Stromal cell of bone marrow (primary cell): ENCODE measurements at places on chromosomes 16 and 17.

GRCh38 chr16:75193265-75193650, 13.7 kb downstream of the CTRB2 start:
- no peak for DNase-seq

GRCh38 chr17:55120651-55121050, 144.1 kb upstream of the HLF start:
- no peak for DNase-seq

DNA sequence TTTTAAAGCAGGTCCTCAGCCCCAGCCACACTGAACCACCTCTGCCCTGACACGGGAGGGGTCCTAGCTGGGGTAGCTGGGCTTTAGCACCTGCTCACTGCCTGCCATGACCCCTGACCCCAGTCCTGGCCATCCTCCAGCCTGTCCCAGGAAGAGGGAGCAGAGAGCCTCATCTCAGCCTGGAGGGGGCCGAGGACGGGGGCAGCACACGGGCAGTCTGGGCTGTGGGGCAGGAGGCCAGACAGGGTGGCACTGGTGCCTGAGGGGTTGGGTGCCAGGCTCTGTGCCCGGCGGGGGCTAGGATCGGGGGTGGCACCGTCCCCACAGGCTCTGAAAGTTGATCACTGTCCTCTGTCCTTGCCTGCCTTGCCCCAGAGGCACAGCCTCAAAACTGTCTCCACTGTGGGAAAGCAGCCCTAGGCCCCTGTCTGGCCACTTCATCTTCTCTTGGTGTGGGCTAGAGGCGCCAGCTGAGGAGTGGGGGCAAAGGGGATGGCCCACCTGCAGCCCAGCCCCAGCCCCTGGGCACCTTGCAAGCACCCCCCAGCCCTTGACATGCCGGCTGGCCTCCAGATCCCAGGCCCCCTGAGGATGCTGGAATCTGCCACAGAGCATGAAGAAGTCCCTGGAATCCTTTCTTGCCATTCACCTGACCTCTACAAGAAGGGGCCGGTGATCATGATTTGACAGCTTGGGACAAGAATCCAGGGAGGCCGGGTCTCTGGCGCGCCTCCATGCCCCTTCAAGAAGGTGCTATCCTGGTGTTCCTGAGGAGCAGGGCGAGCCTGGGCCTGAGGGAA, 15.7 kb downstream of the ENDOV start:
- DNase-seq = no peak

GRCh38 chr17:28719021-28719433, 758 bp upstream of the RPL23A start:
- no peak for DNase-seq

GRCh38 chr17:32292094-32292493, 26.5 kb downstream of the RHBDL3 start:
- DNase-seq = no peak

- peak; percentile 83 for DNase-seq
Measured at GRCh38 chr16:66273644-66274334, 92.7 kb upstream of the CDH5 start.

GRCh38 chr16:69845181-69845580, 83.0 kb downstream of the WWP2 start:
- DNase-seq = no peak

DNA sequence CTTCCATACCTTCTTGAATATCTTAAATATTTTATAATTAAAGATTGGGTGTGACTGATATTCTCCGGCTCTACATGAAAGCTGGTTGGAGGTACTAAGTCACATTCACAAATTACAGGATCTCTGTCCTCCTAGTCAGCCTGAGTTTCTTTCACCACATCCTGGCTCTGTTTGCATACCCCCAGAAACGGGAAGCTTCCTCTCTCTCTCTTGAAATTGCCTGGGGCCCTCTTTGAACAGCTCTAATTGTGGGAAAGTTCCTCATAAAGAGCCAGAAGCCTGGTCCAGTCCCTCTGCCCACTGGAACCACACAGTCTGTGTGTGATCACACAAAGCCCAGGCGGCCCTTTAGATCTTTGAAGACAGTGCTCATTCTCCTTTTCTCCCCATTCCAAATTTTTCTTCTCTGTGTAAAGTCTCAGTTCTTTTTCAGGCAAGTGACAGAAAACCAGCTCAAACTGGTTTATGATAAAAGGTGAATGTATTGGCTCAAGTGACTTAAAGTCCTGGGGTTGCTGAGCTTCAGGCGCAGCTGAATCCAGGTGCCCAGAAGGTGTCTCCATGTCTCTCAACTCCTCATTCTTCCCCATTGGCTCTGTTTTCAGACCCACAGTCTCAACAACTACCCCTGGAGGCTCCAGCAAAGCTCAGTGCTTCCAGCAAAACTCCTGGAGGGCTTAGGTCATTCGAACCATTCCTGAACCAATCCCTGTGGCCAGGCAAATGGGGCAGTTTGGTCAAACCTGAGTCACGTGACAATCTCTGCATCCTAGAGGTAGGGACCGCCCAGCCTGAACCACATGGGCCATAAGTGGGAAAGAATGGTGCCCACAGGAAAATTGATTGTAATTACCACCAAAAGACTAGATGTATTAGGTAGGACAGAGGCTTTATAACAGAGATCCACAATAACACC, 8.5 kb upstream of the RAI1 start:
- DNase-seq = no peak

GRCh38 chr17:50028736-50029120, 27.2 kb upstream of the ITGA3 start:
- no peak for DNase-seq

- DNase-seq = no peak
Measured at GRCh38 chr16:1416521-1416941, 2.0 kb upstream of the UNKL start.

DNA sequence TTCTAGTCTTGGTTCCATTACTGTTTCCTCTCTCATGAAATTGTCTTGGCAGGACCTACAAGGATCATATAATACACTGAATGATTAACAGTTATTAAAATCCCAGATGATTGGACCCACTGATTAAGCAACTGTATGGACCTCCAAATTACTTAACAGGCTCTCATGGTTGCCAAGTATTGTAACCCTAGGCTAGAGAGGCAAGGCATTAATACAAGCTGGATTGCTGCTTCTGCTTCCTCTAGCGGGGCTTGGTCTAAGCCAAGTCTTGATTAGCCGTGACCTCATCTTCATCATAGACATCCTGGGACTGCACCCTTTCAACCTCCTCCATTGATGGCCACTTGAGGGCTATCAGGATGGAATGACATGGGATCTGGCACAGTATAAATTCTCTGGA, 46.9 kb downstream of the SYCE1L start:
- DNase-seq = no peak

DNA sequence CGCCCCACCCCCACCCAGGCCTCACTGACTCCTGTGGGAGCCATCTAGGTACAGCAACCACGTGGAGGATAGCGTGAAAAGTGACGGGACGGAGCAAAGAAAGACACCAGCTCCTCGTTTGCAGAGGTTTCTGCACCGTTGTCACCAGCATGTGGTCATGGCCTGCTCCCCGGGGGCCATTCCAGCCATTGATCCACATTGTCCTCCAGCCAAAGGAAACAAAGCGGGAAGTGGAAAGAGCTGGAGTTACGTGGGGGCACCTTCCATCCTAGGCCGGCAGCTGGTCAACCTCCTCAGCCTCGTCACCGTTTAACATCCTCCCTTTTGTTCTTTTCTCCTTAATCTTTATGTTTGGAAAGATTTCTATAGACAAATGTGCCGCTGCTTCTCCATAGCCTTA, 153.7 kb downstream of the RPTOR start:
- no peak for DNase-seq

- peak; percentile 85 for DNase-seq
Measured at GRCh38 chr16:25151996-25152395, 40.5 kb downstream of the LCMT1 start.

DNA sequence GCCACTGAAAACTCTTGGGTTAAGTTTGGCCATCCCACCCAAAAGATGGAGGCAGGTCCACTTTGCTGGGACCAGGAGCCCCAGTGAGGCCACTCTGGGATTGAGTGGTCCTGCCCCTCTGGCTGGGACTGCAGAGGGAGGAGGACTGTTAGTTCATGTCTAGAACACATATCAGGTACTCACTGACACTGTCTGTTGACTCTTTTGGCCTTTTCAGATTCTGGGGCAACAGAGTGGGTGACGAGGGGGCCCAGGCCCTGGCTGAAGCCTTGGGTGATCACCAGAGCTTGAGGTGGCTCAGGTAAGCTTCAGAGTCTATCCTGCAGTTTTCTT, 19.5 kb upstream of the CYLD start:
- no peak for DNase-seq

GRCh38 chr17:71252436-71252835, 868.4 kb upstream of the SOX9 start:
- no peak for DNase-seq

DNA sequence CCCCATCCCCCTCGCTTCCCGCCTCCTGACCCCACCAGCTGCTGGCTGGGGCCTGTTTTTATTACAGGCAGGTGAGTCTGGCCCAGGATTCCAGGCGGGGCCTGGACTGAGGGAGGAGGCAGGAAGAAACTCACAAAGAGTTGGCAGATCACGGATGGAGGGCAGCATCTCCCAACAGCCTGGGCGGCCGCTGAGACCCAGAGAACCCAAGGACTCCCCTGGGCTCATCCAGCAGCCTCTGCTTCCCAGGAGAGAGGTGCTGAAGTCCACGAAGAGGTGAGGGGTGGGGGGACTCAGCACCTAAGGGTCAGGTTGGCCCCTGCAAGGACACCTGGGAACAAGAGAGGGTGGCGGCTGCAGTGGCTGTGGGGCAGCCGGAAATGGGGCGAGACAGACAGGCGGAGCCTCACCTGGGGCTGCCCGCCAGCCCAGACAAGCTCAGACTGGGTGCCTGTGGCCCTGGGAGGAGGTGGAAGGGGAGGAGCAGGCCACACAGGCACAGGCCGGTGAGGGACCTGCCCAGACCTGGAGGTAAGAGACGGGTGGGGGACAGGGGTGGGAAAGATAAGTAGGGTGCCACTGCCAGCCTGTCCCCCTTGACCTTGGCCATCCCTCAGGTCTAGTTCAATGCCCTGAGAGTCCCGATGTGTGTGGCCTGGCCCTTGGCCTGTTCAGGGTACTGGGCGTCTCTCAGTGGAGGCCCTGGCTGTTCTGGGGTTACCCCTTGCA, 8.7 kb upstream of the ADGRG1 start:
- no peak for DNase-seq

DNA sequence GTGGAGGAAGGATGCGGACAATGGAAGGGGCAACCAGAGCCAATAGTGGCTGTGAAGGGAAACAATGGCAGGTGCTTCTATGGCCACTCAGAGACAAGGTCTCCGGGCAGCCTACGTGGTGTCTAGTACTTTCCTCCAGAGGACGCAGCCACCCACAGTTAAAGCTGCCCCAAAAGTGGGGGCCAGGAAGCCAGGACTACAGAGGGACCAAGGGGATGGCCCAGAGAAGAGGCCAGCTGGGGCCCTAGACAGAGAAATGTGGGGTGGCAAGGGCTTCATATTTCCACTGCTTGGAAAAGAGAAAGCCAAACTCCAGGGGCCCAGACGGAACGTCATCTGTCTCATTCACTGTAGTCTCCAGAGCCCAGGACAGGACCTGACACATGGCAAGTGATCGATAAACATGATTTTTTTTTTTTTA, 837 bp upstream of the PER1 start:
- DNase-seq = no peak

- DNase-seq = no peak
Measured at GRCh38 chr16:81310045-81310644, 4.6 kb upstream of the GAN start.

DNA sequence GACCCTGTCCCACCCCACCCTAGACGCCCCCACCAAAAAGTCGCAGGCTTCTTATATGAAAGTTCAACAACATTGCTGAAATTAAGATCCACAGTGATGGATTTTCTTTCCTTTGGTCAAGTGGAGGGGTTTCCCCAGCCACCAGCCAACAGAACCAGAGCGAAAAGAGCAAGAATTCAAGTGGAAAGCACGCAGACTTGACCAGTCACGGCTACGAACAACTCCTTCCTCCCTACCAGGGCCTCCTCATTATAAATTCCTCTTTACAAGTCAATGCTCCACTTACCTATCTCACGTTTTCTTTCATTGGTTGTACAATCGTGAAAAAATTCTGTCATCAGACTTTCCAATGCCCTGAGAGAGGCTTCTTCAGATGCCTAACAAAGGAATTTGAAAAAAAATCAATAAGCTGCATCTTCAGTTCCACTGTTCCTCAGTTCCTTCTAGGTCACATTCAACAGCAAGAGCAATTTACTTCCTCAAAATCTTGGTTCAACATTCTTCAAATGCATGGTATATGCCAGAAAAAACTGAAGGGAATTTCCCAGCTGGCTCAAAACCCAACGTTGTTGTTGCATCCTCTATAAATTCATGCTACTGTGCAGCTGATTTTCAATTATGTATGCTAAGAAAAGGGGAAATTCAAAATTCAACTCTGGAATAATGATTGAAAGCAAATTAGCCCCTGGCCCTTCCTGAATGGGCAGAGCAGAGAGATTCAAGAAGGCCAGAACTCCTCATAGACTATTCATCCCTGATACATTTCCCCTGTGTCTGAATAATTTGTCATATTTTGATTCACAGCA, 30.9 kb downstream of the XPO6 start:
- no peak for DNase-seq

GRCh38 chr16:12504312-12504711, 299.4 kb downstream of the CPPED1 start:
- DNase-seq = no peak

- no peak for DNase-seq
Measured at GRCh38 chr17:42133461-42134041, 10.9 kb downstream of the HSPB9 start.

DNA sequence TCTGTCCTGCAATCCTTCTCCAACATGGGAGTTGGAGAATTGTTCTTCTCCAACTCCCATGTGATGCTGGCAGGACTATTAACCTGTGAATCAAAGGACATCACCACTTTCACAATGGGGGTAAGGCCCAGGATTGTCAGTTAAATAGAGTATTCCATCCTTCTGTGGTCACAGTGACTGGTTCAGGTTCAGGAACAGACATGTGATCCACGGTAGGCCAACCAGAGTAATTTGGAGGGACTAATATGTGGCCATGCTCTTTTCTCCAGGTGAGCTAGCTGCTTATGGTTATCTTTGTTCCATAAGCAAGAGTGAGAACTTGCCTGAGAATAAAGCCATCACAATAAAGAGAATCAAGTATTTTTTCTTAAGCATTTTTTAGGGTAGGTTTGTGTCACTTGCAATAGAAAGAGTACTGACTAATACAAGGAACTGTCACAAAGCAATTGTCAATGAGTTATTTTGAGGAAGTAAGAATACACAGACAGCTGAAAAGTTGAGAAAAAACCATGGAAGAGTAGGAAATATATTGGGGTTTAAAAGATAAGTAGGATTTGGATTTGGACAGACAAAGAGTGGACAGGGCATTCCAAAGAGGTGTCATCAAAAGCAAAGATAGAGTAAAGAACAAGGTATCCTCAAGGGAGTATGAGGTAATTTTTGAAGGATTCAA, 63.4 kb downstream of the BRIP1 start:
- no peak for DNase-seq
